ENCODE measurements at places on chromosomes 4 and X.

- no peak for DNase-seq
These were observed 117.1 kb downstream of the SPANXA1 start for GRCh38 chrX:141467442-141467841.

DNA sequence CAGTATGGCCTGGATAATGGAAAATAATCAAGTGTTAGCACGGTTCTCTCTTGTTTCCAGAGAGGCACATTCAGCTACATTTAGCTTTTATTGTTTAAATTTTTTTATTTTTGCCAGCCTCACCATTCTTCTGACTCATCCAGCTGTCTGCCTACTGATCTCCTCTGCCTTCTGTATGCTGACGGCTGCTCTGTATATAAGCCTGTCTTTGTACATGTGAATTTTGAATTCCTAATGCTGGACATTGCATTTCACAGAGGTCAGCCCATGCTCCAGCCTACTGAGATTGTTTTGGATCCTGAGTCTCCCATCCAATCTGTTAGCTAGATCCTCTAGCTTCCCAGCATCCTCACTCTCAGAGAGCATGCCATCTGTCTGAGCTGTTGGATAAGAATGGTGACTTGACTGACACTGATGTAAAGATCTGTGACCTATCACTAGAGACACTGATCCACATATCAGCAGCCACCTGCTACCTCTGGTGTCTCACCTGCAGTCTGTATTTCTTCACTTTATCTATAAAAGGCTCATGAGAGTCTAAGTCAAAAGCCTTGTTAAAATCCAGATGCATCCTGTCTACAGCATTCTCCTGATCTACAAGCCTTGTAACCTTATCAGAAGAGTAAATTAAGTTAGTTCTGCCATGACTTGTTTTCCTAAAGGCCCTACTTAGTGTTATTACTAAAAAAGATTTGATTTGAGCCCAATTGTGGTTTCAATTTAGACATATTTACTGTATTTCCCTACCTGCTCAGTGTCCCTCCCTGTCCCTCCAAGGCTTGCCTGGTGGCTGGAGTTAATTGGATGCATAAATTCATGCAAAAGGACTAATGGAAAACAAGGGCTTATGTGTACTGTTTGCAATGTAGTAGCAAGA lies 25.6 kb upstream of the ARHGAP36 start:
- DNase-seq, result no peak

DNA sequence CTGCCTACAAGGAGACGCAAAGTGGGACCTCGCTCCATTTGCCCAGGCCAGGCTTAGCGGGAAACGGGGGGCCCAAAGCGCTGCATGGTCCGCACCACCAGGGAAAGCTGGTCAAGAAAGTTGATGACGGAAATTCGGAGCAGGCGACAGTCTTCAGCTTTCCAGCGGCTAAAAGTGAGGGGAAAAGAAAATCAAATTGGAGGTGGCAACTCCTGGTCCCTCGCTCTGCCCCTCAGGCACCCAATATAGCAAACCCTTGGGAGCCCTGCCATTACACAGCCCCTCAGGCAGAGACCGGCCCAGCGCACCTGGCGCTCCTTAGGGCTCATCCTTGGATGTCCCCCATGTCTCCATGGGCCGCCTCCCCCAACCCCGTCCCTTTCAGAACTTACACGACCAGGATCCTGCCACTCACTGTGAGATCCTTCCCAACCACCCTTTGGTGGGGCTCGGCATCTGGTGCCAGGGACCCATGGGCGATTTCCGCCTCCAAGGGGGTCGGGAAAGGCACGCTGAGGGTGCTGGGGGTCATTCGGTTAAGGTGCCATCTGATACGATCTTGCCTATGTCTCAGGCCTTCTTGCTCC lies 1.1 kb downstream of the LAGE3 start:
- DNase-seq, result no peak

GRCh38 chr4:156815717-156816359 lies 155.8 kb downstream of the PDGFC start:
- no peak for DNase-seq

DNA sequence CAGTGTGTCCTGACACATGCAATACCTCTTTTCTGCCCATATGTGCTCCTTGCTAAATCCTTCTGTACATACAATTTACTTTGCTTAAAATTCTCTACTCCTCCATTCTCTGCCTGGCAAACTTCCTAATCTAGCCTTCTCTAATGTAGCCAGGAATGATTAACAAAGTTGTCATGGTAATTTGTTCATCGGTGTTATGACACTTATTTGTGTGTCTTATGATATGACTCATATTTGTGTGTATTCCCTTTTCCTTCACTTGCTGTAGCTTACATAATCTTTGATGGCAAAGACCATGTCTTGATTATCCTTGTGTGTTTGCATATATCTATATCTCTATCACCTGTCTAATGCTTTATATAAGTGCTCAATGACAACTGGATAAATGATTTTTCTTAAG lies 133.3 kb downstream of the COL25A1 start:
- no peak for DNase-seq

- DNase-seq, result no peak
These were observed 37.8 kb downstream of the ADRA2C start for GRCh38 chr4:3803946-3804345.

DNA sequence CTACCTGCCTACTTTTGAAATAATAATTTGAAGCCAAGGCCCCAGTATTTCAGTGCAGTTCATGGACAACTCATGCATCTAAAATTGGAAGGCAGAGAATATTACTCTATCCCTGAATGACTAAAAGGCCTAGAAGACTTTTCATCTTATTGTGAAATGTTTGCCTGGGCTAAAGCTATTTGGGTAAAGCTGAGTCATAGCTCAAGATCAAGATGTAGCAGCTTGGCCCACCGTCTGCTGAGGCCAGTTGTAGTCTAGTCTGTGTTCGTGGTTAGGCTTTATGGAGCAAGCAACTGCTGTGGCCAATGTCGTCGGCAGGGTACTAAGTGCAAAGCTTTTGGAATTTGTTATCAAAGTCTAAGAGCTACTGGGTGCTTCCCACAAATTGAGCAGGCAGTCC lies 929.1 kb downstream of the RAB28 start:
- DNase-seq, result no peak

GRCh38 chr4:2436301-2436700 lies 17.5 kb downstream of the CFAP99 start:
- no peak for DNase-seq

GRCh38 chr4:137540356-137540755 lies 8.1 kb upstream of the PCDH18 start:
- no peak for DNase-seq

DNA sequence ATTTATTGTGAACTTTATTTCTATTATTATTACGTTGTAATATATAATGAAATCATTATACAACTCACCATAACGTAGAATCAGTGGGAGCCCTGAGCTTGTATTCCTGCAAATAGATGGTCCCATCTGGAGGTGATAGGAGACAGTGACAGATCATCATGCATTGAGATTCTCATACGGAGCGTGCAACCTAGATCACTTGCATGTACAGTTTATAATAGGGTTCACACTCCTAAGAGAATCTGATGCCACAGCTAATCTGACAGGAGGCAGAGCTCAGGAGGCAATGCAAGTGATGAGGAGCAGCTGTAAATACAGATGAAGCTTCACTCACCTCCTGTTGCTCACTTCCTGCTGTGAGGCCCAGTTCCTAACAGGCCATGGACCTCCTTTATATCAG lies 2170.2 kb downstream of the PCDH7 start:
- no peak for DNase-seq

DNA sequence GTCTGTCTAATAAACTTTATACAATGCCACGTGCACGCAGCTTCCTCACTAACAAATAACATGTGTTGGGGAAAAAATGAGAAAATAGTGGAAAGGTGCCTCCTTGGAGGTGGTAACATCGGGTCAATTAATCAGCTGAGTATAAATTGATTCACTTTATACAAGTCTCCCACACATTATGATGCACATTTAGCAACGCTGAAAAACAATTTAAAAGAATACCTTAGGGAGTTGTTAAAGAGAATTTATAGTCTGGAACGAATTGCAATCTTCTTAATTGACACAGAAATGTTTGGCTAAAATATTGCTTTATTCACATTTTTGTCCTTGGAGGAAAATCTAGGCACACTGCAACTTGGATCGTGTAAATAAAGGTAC lies 84.2 kb downstream of the HPRT1 start:
- no peak for DNase-seq

- no peak for DNase-seq
These were observed 100.7 kb upstream of the PTPN13 start for GRCh38 chr4:86493460-86493859.

DNA sequence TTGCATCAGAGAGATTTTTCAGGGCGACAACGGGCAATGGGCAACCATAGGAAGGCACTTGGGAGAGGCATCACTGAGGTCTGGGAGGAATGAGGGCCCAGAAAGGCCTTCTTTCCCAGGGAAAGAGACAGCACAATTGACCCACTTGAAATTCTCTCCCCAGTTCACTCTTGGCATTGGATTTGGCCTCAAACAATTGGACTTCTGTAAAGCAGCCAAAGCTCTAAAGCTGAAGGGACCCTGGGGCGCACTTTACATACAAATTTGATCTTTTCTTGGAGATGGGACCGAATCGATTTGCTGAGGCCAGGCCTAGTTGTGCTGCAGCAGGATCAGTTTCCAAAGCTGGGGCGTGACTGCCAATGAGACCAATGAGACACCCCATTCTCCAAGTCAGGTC lies 3.2 kb downstream of the ARHGAP36 start:
- DNase-seq, result no peak

DNA sequence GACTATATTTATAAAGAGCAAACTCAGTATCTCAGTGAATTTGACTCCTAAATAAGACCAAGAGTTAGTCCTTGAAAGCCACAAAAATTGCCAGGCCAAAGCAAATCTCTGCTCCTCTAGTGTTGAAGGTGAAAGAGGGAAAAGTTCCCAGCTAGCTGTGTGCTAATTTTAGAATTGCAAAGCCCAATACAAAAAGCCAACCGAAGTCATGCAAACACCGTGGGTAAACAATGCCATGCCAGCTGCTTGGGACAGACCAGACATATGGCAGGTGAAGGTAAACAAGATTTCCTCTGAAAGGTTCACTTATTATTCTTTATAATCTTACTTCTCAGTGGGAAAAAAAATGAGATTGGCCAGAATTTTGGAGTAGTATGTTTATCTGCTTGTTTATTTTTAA lies 80.5 kb upstream of the LNX1 start:
- DNase-seq, result no peak

DNA sequence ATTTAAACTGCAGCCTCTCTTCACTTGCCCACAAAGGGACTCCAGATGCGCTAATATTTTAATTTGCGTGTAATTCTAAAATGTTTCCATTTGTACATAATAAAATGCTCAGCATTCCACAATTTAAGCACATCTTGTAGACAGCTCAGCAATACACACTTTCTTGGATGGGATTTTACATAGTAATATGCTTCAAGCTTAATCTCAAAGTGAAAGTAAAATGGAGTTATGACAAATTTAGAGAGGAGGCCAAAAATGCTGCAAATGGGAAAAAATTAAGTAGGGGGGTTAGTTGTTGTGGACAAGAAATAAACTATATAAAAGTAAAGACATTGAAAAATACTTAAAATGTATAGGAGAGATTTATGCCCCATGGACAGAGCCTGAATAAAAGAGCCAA lies 149.1 kb downstream of the FBXO8 start:
- no peak for DNase-seq
